M059J (cell line): ENCODE measurements at places on chromosomes 12 and 14.
A peak's percentile ranks its signal among the peaks of the same experiment; 100 is the strongest.

GRCh38 chr14:68655021-68655831 lies 137.6 kb downstream of the ZFP36L1 start:
- no peak for DNase-seq

DNA sequence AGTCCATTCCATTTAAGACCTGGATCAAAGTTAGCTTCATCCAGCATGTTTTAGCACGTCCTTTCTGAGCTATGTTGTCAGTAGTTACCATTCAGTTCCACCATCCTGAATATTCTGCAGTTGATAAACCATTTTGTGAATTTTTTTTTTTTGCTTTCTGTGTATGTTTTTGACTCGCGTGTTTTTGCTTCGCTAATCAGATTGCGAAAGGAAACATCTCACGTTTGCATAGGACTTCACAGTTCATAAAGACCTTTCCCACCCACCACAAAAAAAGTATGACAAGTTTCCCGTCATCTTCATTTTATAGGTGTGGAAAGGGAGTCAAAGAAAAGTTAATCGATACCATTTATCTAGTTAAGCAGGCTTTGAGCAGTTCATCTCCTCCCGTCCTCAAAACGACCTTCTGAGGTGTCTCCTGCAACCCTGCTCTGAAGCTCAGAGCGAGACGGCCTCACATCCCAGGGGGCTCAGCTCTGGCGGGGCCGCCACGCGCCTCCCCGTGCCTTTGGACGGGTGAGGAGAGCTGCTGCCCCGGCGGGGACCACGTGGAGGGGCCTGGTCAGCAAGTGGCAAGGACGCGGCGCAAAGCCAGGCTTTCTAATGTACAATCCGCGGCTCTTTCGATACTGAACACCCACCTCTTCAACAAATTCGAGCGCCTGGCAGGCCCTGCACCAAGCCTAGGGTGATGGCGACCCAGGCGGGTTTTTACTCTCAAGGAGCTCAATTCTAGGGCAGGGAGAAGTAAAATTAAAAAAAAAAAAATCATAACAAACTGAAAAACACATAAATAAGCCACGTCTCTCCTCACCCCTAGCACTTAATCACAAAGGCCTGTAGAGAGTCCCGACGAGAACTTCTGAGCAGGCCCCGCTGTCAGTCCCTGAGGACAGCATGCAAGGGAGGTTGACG lies 988 bp upstream of the TMEM263 start:
- DNase-seq, result no peak

- DNase-seq, result no peak
Observed at GRCh38 chr14:105335735-105336476, 21.4 kb downstream of the PACS2 start.

- DNase-seq, result no peak
Observed at GRCh38 chr12:31860401-31860800, 98.8 kb upstream of the RESF1 start.

GRCh38 chr12:56632701-56633467 lies 2.8 kb upstream of the BAZ2A start:
- no peak for DNase-seq

- no peak for DNase-seq
Observed at GRCh38 chr12:4849795-4850345, 59.8 kb upstream of the KCNA1 start.

DNA sequence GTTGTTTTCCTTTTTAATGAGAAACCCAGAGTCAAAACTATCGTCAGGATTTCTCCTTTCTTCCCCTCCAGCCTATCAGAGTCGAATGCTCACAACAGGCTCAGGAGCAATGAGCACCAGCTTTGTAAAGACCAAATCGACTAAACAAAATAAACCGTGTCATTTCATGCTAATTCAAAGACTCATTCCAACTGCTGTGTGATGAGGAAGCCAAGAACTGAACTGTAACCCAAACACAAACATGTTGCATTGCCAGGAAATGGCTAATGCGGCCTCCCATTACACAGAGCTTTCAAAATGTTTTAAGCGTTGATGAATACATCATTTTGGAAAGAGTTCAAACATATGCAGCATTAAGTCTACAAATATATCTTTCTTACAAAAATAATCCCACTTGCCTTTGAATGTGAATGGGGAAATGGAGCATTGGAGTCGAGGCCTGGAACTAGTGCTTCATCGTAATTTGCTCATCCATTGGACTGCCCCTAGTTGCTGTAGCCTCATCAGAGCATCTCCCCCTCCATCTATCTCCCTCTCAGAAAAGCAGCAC lies 349.5 kb downstream of the GXYLT1 start:
- peak; percentile 63 for DNase-seq

GRCh38 chr12:46590991-46591703 lies 218.6 kb upstream of the SLC38A2 start:
- no peak for DNase-seq

DNA sequence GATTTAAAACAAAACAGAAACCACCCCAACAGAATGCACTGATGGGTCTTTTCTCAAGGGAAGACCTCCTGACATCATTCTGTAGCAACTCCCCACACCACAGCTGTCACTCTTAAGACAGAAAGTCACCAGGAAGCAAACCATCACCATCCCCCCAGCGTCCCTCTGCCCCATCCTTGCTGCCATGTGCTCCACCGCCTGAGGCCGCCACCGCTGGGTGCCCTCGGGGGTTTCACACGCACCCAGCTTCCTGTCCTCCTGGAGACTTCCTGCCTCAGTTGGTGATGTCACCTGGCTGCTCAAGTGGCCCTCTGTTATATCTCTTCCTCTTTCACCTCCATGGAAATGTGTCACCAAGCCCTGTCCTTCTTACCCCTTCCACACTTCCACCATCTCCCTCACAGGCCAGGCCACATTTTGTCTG lies 71.4 kb upstream of the GPR68 start:
- peak; percentile 17 for DNase-seq

- no peak for DNase-seq
Observed at GRCh38 chr12:15234508-15234907, 13.3 kb upstream of the RERG start.

- no peak for DNase-seq
Observed at GRCh38 chr14:92529903-92530302, 16.3 kb downstream of the RIN3 start.

GRCh38 chr12:92467886-92468285 lies 234.9 kb upstream of the PLEKHG7 start:
- peak; percentile 49 for DNase-seq

DNA sequence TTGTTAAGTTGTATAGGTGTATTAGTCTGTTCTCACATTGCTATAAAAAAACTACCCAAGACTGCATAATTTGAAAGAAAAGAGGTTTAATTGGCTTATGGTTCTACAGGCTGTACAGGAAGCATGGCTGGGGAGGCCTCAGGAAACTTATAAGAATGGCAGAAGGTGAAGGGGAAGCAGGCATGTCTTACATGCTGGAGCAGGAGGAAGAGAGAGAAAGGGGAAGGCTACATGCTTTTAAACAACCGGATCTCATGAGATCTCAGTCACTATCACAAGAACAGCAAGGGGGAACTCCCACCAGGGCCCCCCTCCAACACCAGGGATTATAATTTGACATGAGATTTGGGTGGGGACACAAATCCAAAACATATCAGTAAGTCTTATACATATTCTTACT lies 60.5 kb upstream of the OR10AD1 start:
- DNase-seq, result no peak

- DNase-seq, result peak; percentile 35
Observed at GRCh38 chr12:101570047-101570446, 24.7 kb upstream of the MYBPC1 start.

DNA sequence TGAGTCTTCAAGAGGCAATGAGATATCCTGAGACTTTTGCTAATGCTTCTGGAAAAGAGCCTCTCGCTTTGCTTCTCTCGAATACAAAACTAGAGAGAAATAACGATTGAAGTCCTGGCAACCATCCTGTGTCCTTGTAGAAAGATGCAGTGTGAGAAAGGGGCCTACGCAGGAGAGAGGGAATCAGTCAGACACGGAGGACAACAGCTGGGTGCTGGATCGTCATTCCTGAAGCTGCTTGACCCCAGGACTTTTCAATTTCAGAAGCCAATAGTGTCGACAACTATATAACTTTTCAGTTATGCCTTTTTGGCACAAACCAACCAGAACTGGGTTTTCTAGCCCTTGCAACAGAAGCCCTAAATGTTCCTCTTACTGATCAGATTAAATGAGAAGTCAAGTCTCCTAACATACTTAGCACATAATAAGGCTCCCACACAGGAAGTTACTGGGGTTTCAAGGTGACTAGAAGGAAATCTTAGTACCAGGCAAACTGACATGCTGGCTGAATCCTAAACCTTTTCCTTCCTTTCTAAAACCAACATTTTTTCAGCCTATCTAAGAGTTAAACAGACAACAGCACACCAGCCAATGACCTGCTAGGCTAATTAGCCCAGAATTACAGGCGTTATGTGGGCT lies 755.6 kb downstream of the MED13L start:
- no peak for DNase-seq

DNA sequence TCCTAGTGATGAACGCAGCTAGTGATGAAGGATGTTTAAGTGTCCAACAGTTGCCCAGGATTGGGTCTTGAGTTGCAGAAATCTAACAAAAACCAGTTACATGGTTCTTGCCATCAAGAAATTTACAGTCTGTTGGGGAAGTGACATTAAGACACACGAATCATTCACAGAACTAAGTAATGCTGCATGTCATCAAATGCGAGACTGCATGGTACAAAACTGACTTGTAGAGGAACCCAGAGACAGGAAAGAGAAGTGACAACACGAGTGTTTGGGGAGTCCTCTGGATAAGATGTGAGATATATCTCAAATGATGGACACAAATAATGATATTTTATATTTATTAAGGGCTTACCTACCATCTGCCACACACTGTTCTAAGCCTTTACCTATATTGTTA lies 6.1 kb upstream of the SYNE3 start:
- DNase-seq, result no peak

DNA sequence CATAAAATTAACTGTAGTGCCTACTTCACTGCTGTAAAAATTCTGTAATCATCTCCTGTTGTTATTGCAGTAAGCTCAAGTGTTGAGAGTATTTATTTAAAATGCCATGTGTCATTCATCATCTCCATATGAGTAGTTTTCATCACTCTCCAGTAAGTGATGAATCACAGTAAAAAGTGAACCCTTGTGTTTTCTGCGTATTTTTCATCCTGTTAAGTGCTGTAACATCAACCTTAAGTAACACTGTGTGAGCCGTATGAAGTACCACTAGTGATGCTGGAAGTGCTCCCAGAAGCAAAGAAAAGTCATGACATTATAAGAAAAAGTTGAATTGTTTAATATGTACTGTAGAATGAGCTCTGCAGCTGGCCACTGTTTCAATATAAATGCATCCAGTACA lies 55.4 kb downstream of the SLCO1B3 start:
- DNase-seq, result peak; percentile 62

DNA sequence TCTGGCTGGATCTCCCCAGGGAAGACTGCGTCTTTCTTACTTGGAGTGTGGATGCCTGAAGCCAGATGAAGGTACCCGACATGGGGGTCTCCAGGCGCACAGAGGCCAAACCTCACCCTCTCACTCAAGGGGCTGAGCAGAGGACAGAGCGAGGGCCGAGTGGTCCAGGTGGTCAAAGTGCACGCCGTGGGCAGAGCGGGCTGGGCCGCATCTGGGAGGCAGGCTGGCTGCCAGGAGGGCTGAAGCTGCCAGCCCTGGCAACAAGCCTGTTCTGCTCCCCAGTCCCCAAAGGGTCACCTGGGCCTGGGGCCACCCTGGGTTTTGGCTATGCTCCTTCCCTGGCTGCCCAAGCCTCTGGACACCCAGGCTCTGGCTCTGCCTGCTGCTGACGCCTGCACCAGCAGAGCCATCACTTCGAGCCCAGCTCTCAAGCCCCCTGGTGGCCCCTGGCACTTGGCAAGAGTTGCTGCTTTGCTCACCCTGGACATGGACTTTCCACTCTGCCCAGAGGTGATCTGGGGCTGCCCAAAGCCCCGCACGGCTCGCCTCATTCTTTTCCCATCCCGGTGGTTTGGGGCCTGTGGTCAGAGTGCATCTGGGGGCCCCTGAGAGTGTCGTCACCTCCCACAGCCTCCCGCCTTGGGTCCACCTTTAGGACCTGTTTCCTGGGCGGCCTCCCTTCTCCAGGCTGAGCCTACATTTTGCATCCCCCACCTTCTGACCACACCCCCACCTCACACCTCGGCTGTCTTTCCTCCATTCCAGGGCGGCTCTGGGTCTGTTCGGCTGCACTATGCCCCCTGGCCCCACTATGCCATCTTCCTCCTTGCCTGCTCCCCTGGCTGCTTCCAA lies 2.8 kb downstream of the ADSS1 start:
- no peak for DNase-seq

GRCh38 chr14:74275241-74275841 lies 27.4 kb downstream of the ABCD4 start:
- DNase-seq, result peak; percentile 26

DNA sequence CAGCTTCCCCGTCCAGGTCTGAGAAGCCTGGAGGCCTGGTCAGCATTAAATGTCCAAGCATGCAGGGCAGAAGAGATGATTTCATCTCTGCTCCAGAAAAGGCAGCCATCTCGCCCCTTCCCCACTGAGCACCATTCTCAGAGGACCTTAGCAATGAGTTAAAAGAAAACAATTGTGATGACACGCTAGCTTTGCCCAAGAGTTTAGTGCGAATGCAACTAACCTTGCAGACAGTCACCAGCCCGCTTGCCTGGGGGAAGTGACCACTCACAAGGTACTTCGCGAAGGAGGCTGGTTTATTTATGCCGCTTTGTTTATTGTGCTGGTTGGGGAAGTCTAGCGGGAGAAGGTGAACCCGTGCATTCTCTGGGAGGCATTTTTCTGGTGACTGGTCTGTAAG lies 170.7 kb downstream of the RBM19 start:
- DNase-seq, result no peak

- DNase-seq, result no peak
Observed at GRCh38 chr12:59079002-59079401, 158.7 kb upstream of the LRIG3 start.

- DNase-seq, result no peak
Observed at GRCh38 chr12:75600146-75600545, 88.7 kb upstream of the KRR1 start.

GRCh38 chr14:77003960-77004710 lies 24.4 kb downstream of the IRF2BPL start:
- peak; percentile 72 for DNase-seq
